ENCODE measurements at places on chromosomes 12 and 14.

- no peak for DNase-seq
Observed at GRCh38 chr12:122834921-122835749, at the start of gene HIP1R. HIP1R (plus strand) TSS chr12:122835457; CDS start chr12:122835551, 94 bp downstream.

DNA sequence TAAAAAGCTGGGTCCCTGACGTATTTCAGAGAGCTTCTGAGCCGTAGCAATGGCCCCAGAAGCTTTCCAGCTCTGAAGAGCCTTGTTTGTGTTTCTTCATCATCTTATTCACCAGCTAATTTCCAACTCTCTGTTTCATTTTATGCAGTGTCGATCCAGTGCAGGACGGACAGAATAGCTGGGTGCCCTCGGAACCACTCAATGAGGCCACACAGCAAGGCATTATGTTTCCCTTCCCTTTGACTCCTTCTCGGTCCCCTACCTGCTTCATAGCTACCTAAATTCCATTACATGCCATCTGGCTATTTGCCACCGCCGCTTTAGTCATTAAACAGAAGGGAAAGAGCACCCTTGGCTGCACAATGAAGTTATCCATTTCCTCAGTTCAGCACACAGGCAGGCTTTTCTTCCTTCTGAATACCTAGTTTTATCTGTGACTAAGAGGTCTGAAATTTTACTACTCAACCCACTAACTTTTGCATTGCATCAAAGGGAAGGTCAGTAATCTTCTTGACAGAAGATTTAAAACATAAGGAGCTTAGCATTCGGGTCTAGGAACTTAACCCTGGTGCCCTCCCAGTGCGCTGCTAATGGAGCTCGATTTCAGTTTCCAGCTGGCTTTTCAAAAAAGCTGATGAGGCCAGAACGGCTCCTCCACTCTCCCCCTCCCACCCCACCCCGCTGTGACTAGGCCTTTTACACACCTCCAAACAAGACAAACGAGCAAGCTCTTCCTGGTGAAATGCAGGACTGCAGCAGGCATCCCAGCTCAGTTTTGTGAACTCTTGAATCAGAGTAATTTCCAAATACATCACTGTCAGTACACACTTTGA is 176.8 kb downstream of the GXYLT1 start:
- DNase-seq: no peak

GRCh38 chr14:32109676-32110547 is 32.8 kb downstream of the ARHGAP5 start:
- no peak for DNase-seq

- DNase-seq: no peak
Observed at GRCh38 chr12:9773216-9773877, 12.6 kb upstream of the CD69 start.

DNA sequence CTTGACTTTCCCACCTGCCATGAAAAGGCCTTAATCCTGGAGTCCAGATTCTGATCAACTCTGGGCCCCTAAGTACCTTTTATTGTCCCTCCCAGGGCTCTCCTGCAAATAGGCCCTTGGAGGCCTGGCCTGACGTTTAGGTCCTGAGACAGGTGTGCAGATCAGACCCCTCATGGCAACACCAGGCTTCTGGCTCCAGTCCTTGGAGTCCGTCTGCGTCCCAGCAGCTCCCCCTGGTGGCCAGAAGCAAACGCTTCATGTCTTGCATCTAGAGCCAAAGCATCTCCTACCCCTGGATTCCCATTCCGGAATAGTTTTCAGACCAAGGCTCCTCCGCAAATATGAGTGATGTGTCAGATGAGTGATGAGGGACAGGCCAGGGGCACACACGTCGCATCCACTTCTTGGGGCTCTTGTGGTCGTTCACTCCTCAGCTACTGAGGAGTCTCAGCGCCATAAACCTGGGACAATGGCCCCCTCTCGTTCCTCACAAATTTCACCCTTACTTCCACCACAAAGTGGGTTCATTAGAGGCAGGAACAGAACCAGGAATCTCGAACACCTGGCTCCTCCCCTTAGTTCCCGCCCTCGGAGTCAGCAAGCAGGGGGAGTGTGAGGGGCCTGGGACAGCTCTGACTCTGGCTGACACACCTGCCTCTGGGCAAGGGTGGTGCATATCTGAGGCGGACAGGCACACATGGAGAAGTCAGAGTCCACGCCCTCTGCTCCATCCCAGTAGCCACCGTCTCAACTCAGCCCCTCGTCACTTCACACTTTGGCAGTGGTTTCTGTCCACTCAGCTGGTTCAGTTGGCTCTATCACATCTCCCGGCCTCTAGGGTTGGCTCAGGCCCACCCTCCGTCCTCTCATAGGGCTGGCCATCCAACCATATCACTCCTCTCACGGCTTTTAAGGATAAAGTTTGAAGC is 77.9 kb upstream of the PWP1 start:
- DNase-seq: peak; percentile 40

GRCh38 chr12:52636189-52636588 is 15.8 kb downstream of the KRT2 start:
- DNase-seq: no peak

GRCh38 chr12:4816744-4817525 is 92.8 kb upstream of the KCNA1 start:
- DNase-seq: no peak

DNA sequence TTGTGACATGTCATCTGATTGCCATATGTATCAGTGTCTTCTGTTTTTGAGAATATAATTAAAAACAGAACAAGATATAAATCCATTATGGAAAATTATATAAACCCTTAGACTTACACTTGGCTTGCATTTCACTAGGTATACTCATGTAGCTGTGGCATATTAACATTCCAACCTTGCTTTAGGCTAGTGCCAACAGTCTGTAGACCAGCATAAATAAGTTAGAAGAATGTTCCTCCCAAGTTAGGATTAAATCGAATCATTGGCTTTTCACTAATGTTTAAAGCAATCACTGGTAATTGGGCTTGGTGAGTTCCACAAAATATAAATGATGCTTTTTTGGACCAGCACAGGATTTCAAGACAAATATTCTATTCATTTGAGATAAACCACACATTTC is 103.0 kb downstream of the LIN7A start:
- no peak for DNase-seq

Measured in inflammatory macrophage treated with lipopolysaccharide for 1 hour (primary cell).